Thymus (tissue), 14 donors: ENCODE measurements at places on chromosomes 11 and 22. TPM values are rescaled to one million over a fixed set of nuclear protein-coding genes. Genes with fewer than 3 reads are reported as not detected.

GLYAT gene
- not detected for total RNA-seq

SF3B2 gene
- total RNA-seq = 127 TPM

OR6T1 gene
- not detected for total RNA-seq

SVIP gene
- total RNA-seq = 16.0 TPM

NLRP6 gene
- total RNA-seq = 0.90 TPM

NRGN gene
- 0.52 TPM for total RNA-seq

MAP6 gene
- 1.3 TPM for total RNA-seq

HTR3B gene
- total RNA-seq = 0.09 TPM

EPS8L2 gene
- 3.9 TPM for total RNA-seq

CASP5 gene
- 0.33 TPM for total RNA-seq

TBX1 gene
- 0.05 TPM for total RNA-seq

- DNase-seq = no peak
Observed at GRCh38 chr11:34940026-34940677, 23.7 kb downstream of the PDHX start.

DNA sequence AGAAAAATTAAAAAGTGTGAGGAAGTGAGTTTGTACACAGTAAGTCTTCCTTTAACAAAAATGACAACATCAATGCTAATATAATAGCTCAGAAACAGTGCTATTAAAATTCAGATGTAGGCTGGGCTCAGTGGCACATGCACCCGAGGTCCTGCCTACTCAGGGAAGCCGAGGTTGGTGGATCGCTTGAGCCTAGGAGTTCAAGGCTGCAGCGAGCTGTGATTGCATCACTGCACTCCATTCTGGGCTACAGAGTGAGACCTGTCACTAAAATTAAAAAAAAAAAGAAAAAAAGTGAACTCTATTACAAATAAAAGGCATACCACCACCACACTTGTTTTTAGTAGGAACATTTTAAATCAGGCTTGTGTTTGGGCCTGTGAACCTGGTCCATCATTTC, 39.2 kb upstream of the PAX6 start:
- no peak for DNase-seq

- DNase-seq = no peak
Observed at GRCh38 chr11:91326751-91327150, 897.9 kb upstream of the FAT3 start.

GRCh38 chr11:126109941-126110731, 47.5 kb upstream of the CDON start:
- DNase-seq = no peak

DNA sequence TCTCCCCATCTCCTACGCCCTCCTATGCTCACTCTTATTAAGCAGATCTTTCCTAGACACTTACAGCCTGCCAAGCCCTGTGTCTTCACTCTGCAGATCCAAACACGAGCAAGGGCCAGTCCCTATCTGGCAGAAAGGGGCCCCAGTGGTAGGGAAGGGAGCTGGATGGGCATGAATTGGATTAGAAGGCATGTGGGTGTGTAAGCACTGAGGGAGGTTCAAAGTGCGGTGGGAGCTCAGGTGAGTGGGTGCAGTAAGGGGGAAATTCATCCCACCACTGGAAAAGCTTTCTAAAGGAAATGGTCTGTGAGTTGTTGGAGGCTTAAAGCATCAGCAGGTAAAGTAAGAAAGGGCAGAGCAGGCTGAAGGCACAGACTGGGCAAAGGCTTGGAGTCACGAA, 5.5 kb downstream of the TMEM132A start:
- no peak for DNase-seq

GRCh38 chr22:46239261-46240048, 10.6 kb downstream of the CDPF1 start:
- DNase-seq = peak; percentile 79

DNA sequence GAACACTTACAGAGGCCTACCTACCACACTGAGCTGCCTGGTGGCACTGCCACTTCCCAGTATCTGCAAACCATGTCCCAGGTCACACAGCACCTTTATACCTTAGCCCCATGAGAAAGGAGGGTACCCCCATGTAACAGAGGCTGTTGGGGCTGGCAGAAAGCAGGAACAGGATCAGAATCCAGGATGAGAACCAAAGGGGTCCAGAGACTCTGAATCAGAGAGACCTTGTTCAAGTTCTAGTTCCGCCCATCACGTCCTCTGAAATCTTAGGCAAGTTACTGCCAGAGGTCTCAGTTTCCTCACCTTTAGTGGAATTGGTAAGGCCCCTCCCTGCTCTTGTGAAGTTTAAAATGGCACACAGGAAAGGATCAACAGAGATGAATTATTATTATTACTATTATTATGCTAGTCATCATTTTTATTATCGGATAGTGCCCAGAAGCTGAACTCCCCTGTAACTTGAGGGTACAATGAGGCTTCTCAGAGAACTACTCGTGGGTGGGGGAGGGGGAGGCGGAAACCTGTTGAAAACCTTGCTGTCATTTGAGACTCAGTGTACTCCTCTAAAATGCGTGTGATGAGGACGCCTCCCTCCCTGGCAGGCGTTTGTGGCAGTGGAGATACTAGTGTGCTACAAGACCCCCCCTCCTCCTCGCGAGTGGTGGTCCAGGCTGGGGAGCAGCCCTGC, 9.3 kb downstream of the SELENOM start:
- DNase-seq = no peak

GRCh38 chr11:109729761-109730160, 307.8 kb downstream of the C11orf87 start:
- DNase-seq = no peak

DNA sequence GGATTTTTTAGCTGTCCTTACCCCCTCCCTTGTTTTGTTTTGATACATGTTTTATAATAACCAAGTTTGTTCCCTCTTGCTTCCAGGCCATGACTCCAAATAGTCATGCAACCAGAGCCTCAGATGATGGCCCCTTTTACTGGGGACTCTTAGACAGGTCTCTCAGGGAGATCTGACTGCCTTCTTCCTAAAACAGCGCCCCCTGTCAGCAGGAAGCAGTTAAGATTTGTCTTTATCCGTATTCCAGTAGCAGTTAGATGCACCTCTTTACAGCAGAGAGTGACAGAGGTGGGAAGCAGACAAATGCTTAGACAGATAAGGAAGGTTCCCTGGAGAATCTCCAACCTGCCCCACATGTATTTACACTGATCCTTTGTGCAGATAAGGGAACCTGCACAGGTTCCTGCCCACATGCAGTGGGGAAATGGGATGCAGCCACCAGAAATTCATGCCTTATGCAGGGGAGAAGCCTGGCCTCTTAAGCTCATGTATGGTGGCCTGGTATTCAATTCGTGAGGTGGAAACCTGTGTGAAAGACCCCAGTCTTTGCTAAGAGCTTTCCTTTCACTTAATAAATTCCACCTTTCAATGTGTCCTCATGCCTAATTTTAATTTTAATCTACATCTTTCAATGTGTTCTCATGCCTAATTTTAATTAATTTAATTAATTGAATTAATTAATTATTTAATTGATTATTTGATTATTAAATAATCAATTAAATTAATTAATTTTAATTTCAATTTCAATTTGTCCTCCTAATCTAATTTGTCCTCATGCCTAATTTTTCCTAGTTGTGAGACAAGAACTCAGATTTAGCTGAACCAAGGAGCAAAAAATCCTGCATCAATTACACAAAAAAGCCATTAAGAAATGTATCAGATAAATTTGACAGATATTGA, 11.5 kb upstream of the GLYAT start:
- no peak for DNase-seq

DNA sequence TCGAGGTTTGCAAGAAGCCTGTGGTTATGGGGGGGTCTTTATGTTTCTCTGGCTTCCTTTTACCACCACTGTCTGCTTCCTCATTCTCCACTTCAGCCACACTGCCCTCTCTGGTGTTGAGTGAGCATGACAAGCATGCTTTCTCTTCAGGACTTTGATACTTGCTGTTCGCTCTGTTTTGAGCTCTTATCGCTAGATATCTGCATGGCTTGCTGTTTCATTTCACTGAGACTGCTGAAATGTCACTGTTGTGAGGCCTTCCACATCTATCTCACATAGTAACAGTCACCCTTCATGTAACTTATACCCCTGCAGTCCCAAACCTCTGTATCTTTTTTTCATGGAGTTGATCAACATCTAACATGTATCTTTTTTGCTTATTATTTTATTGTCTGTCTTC, 59.8 kb downstream of the TMEM135 start:
- peak; percentile 38 for DNase-seq

GRCh38 chr11:67585911-67586310, 2.3 kb downstream of the GSTP1 start:
- DNase-seq = no peak

DNA sequence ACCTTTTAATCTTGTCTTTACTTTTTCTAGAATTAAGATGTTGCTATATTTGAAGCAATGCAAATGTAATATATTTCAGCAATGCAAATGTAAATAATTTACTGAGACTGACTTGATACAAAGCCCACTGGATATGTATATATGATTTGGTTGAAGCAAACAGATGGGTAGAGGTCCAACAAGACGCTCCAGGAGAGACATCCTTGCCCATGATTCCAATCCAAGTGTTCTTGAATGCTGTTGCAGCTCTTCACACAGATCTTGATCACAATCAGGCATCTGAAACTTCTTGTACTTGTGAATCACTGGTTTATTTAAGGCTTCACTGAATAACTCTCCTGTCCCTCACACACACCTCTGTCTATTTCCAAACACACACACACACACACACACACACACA, 507.0 kb downstream of the LRRC4C start:
- DNase-seq = no peak

DNA sequence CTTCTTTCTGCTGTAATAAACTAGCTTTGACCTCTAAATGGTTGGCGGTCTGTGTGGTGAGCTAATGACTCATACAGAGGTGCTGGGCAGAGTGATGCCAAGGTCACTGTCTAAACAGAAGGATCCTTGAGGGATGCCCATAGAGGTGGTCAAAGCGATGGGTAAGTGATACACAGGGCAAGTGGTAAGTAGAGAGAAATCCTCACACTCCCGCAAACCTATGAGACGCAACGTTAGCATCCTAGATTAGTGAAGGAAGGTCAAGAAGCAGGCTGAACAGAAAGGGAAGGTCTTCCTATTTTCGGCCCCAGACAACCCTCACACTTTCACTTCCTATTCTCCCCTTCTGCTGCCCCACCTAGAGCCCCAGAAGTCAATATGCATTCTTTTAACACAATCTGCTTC, 65.6 kb upstream of the SESN3 start:
- DNase-seq = no peak

GRCh38 chr11:37657645-37658044, 1059.6 kb upstream of the RAG2 start:
- DNase-seq = no peak

DNA sequence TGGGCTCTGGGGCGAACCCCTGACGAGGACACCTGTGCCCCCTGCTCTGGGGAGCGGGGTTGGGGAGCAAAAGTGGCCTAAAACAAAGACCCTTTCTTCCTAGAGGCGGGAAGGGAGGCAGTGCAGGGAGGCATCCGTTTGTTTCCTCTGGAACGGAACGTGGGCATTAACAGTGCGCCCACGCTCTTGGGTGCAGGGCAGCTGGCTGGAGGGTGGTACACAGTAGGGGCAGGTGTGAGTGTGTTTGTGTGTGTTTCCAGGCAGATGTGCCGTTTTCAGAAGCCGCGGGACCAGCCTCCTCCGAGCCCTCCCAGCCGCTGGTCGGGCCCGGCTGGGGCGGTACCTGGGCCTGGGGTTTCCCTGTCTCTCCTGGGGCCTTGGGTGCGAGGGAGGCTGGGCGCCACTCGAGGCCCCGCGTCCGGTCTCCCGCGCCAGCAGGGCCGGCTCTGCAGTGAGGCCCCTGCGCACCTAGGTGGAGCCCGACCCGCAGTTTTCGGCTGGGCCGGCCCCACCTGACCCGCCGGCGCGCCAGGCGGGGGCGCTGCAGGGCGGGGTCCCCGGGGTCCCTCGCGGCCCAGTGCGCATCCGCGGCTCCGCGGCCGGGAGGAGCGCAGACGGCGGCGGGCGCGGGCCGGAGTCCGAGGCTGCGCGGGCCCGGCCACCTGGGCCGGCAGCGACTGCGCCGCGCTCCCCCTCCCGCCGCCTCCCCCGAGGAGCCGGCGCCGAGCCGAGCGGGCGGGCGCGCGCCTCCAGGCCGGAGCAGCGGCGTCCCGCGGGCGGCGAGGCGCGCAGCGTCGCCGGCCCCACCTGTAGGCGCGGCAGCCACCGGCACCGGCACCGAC, 1252.7 kb downstream of the BRD1 start:
- no peak for DNase-seq

DNA sequence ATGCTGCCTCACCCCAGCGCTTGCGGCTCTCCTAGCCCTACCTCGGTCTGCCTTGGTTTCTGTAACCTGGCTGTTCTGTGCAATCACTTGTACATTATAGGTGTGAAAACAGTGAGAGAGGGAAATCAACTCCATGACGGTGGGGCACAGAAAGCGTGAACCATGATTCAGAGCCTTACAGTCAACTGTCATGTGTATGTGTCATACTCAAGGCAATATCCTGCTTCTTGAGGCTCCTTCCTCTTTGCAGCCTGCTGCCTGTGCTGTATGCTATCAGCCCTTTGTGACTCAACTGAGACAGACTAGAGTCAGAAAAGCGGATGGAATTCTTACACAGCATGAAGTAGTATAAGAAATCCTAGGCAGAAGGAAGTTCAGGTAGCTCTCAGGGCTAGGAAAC, 2.1 kb downstream of the NRIP3 start:
- DNase-seq = no peak

GRCh38 chr22:19398206-19398605, 33.3 kb downstream of the HIRA start:
- no peak for DNase-seq

- no peak for DNase-seq
Observed at GRCh38 chr22:37999640-38000272, 15.4 kb upstream of the SOX10 start.

GRCh38 chr11:76292583-76293188, 86.4 kb upstream of the WNT11 start:
- DNase-seq = no peak

DNA sequence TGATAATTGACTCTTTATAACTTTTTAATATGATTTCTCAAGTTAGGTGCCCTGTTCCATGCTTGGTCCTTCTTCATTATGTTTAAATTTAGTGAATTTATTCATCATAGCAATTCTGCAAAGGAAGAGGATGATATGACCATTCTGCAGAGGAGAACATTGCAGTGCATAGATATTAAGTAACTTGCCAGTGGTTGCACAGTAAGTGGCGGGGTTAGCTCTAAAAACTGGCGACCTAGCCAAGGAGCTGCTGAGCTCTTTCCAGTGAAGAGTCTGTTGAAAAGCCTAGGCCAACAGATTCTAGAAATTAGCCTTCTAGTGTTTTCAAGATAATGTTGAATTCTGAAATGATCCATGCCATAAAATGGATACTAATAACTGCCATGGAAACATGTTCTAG, 4.6 kb downstream of the EWSR1 start:
- DNase-seq = no peak

DNA sequence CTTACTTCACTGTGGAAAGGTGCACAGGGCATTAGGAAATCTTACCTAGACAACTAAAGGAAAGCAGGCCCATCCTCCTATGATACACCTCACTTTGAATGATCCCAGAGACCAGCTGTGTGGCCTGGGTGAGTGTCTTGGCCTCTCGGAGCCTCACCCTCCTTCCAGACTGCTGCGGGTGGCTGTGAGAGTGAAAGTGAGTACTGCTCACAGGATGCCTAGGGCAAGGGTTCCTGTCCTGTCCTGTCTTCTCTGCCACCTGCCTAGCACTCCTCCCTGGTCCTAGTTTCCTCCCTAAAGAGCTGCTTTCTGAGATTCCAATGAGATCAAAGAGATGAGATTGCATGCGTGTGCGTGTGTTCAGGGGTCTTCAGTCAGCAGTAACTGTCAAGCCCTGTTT, 19.5 kb upstream of the ADORA2A start:
- DNase-seq = no peak

- no peak for DNase-seq
Observed at GRCh38 chr11:128318856-128319474, 268.4 kb downstream of the ETS1 start.

GRCh38 chr11:85974122-85974521, 94.8 kb downstream of the PICALM start:
- DNase-seq = no peak
